ENCODE measurements at places on chromosomes 7 and 10.

GRCh38 chr10:86871563-86872183 is 85.7 kb downstream of the MMRN2 start:
- DNase-seq = no peak

DNA sequence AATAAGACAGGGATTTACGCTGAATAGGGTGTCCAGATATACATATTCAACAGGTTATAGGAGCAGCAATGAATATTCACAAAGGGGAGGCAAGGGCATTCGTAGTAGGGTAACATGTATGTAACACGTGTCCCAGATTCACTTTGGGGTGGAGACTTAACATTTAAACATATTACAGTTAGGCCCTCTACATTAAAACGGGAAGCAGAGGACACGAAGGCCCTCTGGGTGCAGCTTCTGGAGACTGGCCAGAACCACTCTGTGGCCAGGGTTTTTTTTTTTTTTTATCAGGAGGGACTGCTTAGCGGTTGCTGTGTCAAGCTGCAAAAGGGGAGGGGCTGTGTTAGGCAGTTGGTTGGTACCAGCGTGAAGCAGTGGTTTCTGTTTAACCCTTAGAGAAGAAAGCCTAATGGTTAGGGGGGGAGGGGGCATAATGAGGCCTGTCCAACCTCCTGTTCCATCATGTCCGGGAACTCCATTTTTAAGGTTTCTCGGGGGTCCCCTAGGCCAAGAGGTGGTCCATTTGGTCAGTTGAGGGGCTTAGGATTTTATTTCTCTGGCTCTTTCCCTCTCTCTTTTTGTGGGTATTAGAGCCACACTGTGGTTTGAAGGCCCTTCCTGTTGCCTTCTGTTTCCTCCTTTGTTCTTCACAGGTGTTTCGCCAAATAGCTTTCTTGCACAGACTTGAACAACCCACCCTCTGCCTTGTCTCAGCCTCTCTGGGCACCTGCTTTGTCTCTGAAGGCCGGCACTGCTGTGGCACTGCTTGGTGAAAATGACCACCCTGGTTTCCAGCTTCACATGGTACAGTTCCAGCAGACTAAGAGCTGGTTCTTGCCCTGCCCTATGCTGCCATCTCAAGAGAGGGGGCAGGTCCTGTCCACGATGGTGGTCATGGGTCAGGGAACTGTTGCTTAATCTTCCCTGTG is 26.4 kb downstream of the PRF1 start:
- DNase-seq = no peak

- DNase-seq = no peak
These were observed 12.6 kb downstream of the TMEM176B start for GRCh38 chr7:150787321-150788281.

DNA sequence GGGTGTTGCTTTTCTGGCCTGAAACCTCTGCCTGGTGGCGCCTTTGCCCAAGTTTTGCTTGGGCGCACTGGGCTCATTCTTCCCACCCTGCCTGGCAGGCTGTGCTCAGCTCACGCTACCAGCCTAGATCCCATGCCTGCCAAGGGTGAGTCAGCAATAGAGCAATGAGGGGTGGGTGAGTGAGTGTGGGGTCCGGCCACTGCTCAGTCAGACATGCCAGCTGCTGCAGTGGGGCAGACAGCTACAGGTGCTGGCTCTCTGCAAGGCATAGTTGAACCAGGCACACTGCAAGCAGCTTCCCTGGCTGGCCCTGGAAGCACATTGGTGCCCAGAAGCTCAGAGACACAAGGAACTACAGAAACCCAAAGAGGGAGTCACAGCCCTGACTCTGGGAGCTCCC is 680.9 kb upstream of the LRRTM3 start:
- no peak for DNase-seq

DNA sequence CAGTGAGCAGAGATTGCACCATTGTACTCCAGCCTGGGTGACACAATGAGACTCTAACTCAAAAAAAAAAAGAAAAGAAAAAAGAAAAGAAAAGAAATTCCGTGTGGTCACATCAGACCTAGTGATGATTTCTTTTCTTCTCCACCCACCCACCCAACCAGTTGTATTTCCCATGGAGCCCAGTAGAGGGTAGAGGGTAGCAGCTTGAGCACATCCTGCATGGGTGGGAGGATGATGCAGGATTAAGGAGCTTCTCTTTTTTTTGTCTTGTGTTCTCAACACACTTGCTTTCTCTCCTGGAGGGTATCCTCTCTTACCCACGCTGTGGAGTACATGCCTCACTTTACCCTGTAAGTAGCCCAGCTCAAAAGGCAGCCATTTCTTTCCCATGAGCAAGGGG is 118.6 kb upstream of the CARD11 start:
- no peak for DNase-seq

DNA sequence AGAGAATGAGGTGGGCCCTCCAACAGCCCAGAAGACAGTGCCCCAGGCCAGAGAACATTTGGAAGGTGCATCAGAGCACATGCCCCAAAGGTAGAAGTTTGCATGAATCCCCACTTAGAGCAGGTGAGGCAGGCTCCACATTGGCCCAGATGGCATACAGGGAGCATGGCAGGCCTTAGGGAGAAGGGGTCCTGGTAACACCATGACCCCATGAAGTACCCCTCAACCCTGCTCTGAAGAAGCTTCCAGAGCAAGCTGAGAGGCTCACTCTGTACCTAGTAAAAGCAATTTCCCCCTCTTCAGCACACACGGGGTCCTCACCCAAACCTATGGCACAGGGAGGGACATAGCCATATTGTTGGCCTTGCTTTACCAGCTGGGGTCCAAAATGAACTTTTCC is 162.6 kb downstream of the BUB3 start:
- no peak for DNase-seq

DNA sequence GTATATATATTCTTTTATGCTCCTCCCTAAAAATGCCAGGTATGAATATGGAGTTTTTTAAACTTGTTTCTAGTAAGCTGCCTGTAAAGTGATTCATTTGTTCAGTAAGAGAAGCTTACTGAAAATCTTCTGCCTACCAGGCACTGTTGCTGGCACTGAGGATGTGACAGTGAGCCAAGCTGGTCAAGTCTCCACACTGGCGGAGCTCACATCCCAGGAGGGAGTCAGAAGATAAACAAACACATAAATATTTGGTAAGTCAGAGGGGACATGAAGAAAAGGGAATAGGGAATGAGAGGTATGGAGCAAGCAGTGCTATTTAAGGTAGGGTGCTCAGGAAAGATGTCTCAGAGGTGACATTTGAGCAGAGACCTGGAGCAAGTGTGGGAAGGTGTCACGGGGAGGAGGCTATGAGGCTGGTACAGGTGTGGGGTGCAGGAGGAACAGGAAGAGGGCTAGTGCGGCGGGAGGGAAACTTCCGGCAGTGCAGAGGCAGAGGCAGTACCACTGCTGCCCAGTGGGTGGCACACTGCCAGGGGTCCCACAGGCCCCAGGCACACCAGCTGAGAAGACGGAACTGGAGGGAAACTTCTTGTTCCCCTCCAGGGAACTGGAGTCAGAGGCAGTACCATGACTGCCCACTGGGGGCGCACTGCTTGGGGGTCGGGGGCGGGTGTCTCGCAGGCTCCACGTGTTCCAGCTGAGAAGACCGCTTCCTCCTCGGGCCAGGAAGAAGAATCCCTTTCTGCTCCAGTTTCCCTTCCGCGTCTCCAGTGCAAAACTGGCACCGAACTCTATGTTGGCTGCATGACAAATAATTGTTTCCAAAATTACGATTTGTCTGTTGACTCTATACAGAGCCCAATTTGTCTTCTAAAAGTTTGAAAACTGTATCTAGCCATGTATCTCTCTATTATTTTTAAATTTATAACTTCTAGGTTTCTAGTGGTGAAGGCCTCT is 161.0 kb downstream of the TEX36 start:
- DNase-seq = no peak

DNA sequence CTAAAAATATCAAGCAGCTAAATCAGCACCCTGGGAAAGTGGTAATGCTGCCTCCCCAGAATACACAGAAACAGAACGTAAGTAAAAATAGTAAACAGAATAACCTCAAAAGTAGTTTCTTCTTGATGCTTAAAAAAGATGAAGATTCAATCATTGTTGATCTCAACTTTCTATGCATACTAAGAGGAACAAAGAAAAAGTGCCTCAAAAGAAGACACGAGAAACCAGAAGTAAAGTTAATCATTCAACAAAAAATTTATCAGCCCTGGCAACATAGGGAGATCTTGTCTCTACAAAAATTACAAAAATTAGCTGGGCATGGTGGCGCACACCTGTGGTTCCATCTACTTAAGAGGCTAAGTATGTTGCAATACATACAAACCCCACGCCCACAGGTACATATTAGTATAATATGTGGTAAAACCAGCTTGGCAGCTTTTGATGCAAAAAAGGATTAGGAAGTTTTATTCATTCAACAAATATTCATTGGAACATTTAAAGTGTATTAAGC is 153.7 kb downstream of the NRBF2 start:
- DNase-seq = no peak

GRCh38 chr7:107471292-107472070 is 1.6 kb downstream of the GPR22 start:
- DNase-seq = no peak

GRCh38 chr10:44978570-44979280 is at the start of gene DEPP1:
Gene DEPP1, minus strand, starts transcription at chr10:44978809. Its CDS starts 779 bp downstream, at chr10:44978030.
- DNase-seq = no peak

- no peak for DNase-seq
These were observed 20.0 kb upstream of the CXCL12 start for GRCh38 chr10:44404741-44405437.

GRCh38 chr10:13822490-13822889 is 235.7 kb downstream of the PRPF18 start:
- DNase-seq = no peak

DNA sequence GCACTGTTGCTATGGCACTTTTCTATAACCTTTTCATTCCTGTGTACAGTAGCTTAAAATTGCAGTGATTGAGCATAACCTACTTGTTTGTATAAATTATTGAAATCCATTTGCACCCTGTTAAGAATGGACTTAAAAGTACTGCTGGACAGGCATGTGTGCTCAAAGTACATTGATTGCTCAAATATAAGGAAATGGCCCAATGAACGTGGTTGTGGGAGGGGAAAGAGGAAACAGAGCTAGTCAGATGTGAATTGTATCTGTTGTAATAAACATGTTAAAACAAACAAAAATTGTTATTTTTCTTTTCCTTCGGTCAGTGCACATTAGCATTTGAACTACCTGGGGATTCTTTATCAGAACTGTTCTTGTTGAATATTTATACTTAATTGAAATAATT is 57.1 kb upstream of the BAMBI start:
- no peak for DNase-seq

- no peak for DNase-seq
These were observed 31.2 kb downstream of the ST7 start for GRCh38 chr7:116984511-116984910.

DNA sequence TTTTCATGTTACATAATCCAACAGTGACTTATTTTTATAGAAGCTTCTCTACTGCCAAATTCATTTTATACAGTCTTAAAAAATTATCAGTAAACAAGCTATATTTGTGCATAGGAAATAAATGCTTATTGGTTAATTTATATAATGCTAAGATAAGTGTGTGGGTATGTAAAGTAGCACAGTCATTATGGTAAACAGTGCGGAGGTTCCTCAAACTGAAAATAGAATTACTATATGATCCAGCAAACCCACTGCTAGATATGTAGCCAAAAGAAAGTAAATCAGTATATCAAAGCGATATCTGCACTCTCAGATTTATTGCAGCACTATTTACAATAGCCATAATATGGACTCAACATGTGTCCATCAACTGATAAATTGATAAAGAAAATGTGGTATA is 71.1 kb downstream of the ATRNL1 start:
- no peak for DNase-seq

DNA sequence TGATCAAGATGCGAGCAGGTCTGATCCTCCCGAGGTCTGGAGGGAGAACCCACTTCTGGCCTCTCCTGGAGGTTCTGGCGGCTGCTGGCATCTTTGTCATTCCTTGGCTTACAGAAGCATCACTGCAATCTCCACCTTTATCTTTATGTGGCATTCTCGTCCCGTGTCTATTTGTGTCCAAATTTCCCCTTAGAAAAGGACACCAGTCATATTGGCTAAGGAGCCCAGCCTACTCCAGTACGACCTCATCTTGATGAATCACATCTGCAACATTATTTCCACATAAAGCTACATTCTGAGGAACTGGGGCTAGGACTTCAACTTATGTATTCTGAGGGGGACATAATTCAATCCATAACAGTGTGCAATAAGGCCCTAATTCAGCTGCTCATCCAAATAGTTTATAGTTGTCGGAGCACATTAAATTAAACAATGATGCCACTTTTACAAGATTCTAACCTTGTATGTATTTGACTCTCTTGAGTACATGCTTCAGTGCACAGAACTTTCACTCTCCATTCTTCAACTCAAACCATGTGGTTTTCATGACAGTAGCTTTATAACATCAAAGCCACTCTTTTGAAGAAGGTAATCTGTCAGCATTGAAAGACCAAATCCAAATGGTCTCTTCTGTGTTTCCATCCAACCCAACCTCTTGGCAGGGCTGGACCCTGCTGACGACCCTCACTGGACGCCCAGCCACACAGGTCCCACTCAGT is 86.2 kb upstream of the DDC start:
- DNase-seq = no peak

- no peak for DNase-seq
These were observed 76.9 kb upstream of the CAV2 start for GRCh38 chr7:116422683-116423082.

DNA sequence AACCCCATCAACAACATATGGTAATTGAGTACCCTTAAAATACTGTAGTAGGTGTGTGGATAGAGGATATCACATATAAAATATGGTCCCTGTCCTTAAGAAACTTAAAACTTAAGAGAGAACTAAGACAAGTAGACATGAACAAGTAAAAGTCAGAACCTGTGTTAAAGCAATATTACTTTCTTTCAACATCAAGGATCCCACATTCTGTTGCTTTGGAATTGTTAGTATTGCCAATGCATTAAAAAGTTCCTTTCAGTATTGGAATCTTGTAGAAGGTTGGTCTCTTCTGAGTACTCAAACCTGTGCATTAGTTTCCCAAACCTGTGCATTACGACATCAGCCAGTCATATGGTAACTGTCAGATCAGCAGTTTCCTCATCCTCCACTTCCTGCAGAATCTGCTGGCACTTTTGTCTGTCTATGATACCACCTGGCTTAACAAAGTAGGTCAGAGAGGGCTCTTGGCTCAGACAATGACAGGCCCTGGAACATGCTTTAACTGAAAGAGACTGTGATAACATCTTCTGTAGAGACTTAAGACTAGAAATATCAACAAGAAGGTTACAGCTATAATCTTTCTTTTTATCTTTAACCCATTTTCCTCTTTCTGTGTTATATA is 56.5 kb downstream of the CCDC71L start:
- no peak for DNase-seq

DNA sequence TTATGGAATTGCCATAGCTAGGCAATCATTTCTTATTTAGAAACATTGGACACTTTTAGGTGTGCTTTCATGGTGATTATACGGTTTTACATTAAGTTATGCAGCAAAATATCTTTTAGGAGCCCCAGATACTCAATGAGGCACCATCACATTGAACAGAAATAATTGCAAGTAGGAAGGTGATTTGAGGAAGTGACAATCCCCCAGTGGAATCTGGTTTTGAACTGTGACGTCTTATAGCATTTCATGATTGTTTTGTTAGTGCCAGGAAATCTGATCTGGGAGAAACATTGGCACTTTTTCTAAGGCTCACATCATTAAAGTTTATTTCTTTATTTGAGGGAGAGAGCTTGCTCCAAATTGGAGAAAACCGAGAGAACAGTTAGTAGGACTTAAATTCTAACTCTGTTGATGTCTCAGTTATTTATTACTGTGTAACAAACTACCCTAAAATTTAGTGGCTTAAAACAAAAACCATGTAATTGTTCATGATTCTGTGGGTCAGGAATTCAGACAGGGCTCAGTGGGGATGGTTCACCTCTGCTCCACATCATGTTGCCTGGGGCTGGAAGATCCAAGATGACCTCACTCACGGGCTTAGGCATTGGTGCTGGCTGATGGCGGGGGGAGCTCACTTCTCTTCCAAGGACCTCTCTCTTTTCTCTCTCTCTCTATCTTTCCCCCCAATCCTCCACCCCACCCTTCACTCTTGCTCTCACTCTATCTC is 78.2 kb upstream of the STEAP1B start:
- DNase-seq = no peak

Data from activated CD8-positive, alpha-beta memory T cell treated with anti-CD3 and anti-CD28 coated beads, Interleukin-2, amount 50 U/mL, for 4 hours (primary cell).